ENCODE measurements at places on chromosomes 16 and 17.

DNA sequence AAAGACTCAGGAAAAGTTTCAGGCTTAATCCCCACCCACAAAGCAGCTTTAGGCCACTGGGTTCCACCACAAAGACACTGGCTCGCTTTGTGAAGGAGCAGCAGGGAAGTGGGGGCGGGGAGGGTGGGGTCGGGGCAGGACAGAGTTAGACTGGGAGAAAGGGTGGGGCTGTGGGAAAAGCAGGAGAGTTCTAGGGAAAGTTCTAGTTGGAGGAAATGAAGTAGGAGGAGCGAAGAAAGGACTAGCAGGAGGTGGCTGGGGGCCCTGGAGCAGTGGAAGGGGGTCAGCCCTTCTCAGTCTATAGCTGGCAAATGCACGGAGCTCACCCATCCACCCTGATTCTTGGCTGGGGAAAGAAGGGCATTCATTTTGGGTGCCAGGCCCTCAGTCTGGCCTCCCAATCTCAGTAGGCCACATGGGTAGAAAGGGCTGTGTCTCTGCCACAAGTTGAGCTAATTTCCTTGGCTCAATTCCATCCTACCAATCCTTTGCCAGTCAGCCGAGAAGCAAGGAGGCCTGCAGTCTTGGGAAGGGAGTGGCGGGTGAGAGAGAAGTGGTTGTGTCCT, 4.6 kb downstream of the INPP5K start:
- DNase-seq = no peak

- no peak for DNase-seq
Observed at GRCh38 chr16:18013863-18014262, 322.7 kb downstream of the NPIPA8 start.

- DNase-seq = no peak
Observed at GRCh38 chr16:53915452-53916160, 211.7 kb downstream of the FTO start.

DNA sequence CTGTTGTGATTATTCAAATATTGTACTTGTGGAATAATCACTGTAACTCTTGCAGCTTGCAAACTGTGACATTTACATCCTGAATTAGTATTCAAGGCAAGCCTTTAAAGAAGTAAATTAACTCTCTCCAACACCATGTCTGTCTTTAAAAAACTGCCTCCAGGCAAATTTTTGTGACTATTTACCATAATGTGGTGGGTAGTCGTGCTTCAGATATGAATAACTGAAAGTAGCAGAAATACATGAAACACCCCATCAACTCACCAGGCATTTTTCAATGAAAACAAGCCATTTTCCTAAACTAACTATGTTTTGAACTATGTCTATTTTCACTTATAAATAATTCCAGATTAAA, 217.4 kb upstream of the PSMD7 start:
- DNase-seq = no peak

- DNase-seq = no peak
Observed at GRCh38 chr16:10321407-10322387, 64.2 kb upstream of the ATF7IP2 start.

All from activated T-cell treated with anti-CD3 and anti-CD28 coated beads, Interleukin-2, amount 50 U/mL, for 4 hours (primary cell).